ENCODE measurements at places on chromosomes 2 and 18. TPM values are rescaled to one million over a fixed set of nuclear protein-coding genes. Genes with fewer than 3 reads are reported as not detected.

The GRB14 gene
- total RNA-seq = 2.3 TPM

The ZNF396 gene
- total RNA-seq = 1.4 TPM

The PROM2 gene
- total RNA-seq = 0.12 TPM

The IL36G gene
- not detected for total RNA-seq

The COL6A3 gene
- total RNA-seq = 649 TPM

The POTEC gene
- not detected for total RNA-seq

The ELP2 gene
- 39.3 TPM for total RNA-seq

The ANKRD62 gene
- total RNA-seq = not detected

The KCNIP3 gene
- total RNA-seq = 22.5 TPM

The LRP1B gene
- 0.12 TPM for total RNA-seq

The FBXO41 gene
- 2.5 TPM for total RNA-seq

The LPIN1 gene
- 38.6 TPM for total RNA-seq

The GALNT14 gene
- 0.09 TPM for total RNA-seq

The THOC1 gene
- total RNA-seq = 15.2 TPM

The CD8B2 gene
- not detected for total RNA-seq

The BOLL gene
- total RNA-seq = not detected

The IL18RAP gene
- total RNA-seq = not detected

The ACMSD gene
- total RNA-seq = not detected

The LIMS4 gene
- 11.2 TPM for total RNA-seq

The POTEJ gene
- total RNA-seq = not detected

The PLEK gene
- total RNA-seq = not detected

The SPATA3 gene
- not detected for total RNA-seq

The COLEC12 gene
- 16.8 TPM for total RNA-seq

The UGT1A5 gene
- total RNA-seq = not detected

The UGT1A3 gene
- total RNA-seq = not detected

The GULP1 gene
- 12.6 TPM for total RNA-seq

The COL4A3 gene
- total RNA-seq = not detected

The RAB27B gene
- 0.93 TPM for total RNA-seq

The PDE1A gene
- 90.7 TPM for total RNA-seq
